ENCODE measurements at places on chromosomes 3 and 15.

- no peak for DNase-seq
These were observed 466.2 kb upstream of the ADAMTS9 start for GRCh38 chr3:65153850-65154512.

- no peak for DNase-seq
These were observed 515.4 kb upstream of the ZNF717 start for GRCh38 chr3:76300746-76301145.

- peak; percentile 92 for DNase-seq
These were observed 13.9 kb downstream of the SPINT1 start for GRCh38 chr15:40857601-40858341.

GRCh38 chr3:100158918-100159330, 44.6 kb upstream of the FILIP1L start:
- no peak for DNase-seq
